ENCODE measurements at places on chromosomes 2 and 18.

- DNase-seq: no peak
These were observed 7.6 kb upstream of the BOK start for GRCh38 chr2:241550616-241551580.

DNA sequence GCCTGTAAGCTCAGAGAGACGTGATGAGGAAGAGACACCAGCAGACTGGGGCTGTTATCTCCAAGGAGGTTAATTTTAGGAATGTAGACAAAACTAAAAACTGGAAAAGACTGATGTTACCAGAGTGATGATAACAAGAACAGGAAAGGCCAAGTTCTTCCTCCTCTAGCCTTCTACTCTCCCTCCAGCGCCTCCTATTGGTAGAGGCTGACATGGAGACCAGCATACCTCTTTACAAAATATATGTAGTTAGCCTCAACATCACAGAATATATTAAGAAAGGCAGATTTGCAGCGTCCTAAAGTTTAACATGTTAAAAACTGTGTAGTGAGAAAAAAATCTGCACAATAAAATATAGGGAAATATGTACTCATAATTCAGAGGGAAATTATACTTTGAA is 66.0 kb downstream of the TCF4 start:
- DNase-seq: no peak

DNA sequence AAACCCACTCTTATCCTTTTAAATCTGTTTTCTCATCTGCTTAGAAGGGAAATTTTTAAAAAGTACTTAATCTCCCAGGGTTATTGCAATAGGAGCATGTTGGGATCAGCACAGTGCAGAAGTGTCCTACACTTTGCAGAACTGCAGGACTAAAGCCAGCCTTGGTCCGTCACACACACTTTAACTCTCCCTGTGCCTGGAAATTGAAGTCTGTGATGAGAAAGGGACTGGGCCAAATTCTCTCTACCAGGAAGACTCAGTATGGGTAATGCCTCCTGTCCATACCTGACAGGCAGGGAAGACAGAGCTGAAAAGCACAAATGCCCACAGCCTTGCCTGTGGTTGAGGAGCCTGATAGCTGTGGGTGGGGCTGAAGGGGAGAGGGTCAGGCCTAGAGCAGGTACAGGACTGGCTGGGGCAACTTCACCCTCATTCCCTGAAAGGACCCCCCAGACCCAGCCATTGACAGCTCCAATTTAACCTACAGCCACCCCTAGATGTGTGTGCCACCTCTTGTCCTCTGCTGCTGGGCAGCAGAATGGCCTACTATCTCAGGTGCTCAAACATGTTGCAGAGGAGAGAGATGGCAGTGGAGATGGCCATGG is 377.2 kb upstream of the KLHL29 start:
- no peak for DNase-seq

DNA sequence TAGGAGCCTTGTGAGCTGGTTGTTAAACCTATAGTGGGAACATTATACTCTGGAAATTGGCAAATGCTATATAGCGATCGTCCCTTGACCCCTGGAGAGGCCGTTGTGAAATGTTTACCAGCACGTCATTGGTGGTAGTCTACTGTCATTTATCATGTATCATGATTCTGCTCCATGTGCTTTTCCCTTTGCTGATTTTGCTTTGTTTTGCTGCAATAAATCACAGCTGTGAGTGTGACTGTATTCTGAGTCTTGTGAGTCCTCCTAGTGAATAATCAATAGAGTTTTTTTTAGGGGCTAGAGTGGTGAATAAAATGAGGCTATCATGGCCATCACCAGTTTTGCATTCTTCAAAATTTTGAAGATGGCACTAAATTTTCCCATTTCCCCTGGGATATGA is 189.1 kb downstream of the HRH4 start:
- no peak for DNase-seq

DNA sequence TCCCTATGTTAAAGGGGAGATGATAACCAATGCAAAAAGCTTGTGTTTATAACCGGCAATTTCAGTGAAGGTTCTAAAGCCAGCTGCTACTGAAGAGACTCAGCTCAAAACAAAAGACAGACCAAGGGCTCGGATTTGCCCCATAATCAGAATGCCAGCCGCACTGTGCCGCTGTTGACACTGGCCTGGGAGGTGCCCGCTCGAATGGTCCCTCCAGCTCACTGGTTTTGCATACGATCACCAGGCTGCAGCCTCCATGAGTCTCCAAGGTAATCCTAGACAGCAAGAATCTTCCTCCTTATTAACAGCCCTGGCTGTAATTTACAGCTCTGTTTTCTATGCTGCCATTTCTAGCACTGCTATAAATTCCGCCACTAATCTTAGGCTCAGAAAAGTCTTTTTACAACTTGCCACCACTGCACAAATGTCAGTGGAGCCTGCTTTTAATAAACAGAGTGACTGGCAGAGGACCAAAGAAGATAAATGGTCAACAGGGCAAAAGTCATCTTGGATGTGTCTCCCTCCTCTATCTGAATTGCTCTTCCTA is 155.7 kb upstream of the SH3BP4 start:
- no peak for DNase-seq

- DNase-seq: no peak
These were observed at the start of gene NLRC4 for GRCh38 chr2:32264422-32265105. Gene NLRC4, minus strand, starts transcription at chr2:32264886. Its CDS starts 8,111 bp downstream, at chr2:32256775.

Data from stromal cell of bone marrow (primary cell).